ENCODE measurements at places on chromosomes 12 and 14.

GRCh38 chr14:70416725-70417349 lies at the start of gene SYNJ2BP:
Gene SYNJ2BP, minus strand, starts transcription at chr14:70417090. Its CDS starts 127 bp downstream, at chr14:70416963.
- no peaks in the 10 kb centered on the region for H3K27me3 ChIP-seq
- H3K4me3 ChIP-seq = peak within 1 kb of the TSS; percentile 96
- peak within 1 kb of the TSS; percentile 25 for H3K27ac ChIP-seq

DNA sequence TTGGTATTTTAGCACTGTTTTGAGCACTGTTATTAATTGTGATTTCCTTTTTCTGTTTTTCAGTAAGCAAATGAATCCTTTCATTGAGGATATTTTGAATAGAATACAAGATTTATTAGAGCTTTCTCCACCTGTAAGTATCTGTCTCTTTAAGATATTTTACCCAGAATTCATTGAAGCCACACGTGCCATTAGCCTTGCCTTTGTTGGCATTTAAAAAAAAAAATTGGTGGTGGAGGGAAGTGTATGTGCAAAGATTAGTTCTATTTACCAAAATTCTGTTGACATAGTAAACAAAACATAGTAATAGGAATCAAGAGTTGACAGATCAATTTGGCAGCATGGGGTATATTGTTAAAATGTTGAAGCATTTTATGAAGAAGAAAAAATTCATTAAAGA lies 23.8 kb downstream of the XPOT start:
- DNase-seq = no peak
- H3K4me3 ChIP-seq = no peak overlapping the region
- no peaks in the 10 kb centered on the region for H3K4me1 ChIP-seq
- H3K27ac ChIP-seq = no peak overlapping the region
- H3K36me3 ChIP-seq = peaks cover 93% of the 10 kb centered on the region
- H3K27me3 ChIP-seq = no peaks in the 10 kb centered on the region

DNA sequence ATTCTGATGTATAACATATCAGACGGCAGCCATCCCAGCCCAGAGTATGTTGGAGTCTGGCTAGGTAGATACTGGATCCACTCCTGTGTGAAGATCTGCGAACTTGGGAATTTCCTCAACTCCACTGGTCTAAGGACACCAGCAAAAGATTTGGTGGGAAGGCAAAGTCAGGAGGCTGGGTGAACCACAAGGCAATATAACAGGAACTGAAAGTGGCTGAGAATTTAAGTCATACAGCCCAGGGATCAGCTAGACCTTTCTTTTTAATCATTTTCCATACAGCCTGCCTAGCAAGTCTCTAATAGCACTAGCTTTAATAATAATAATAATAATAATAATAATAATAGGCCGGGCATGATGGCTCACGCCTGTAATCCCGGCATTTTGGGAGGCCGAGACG lies 34.8 kb downstream of the BRAP start:
- no peaks in the 10 kb centered on the region for H3K27me3 ChIP-seq
- no peak overlapping the region for H3K27ac ChIP-seq
- no peak overlapping the region for H3K4me3 ChIP-seq
- no peak for DNase-seq

DNA sequence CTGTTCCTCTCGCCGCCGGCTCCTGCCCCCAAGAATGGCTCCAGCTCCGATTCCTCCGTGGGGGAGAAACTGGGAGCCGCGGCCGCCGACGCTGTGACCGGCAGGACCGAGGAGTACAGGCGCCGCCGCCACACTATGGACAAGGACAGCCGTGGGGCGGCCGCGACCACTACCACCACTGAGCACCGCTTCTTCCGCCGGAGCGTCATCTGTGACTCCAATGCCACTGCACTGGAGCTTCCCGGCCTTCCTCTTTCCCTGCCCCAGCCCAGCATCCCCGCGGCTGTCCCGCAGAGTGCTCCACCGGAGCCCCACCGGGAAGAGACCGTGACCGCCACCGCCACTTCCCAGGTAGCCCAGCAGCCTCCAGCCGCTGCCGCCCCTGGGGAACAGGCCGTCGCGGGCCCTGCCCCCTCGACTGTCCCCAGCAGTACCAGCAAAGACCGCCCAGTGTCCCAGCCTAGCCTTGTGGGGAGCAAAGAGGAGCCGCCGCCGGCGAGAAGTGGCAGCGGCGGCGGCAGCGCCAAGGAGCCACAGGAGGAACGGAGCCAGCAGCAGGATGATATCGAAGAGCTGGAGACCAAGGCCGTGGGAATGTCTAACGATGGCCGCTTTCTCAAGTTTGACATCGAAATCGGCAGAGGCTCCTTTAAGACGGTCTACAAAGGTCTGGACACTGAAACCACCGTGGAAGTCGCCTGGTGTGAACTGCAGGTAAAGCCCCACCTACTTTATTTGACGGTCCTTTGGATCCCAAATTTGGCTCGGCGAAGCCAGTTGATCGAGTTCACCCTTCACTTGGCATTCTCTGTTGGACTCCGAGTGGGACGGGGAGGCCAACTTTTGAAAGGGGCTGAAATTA lies 1.5 kb downstream of the WNK1 start:
- H3K27me3 ChIP-seq = no peaks in the 10 kb centered on the region
- H3K27ac ChIP-seq = no peak overlapping the region
- peak overlapping the region; percentile 87 for H3K4me3 ChIP-seq
- peak; percentile 64 for DNase-seq
- peaks cover 36% of the 10 kb centered on the region for H3K4me1 ChIP-seq

DNA sequence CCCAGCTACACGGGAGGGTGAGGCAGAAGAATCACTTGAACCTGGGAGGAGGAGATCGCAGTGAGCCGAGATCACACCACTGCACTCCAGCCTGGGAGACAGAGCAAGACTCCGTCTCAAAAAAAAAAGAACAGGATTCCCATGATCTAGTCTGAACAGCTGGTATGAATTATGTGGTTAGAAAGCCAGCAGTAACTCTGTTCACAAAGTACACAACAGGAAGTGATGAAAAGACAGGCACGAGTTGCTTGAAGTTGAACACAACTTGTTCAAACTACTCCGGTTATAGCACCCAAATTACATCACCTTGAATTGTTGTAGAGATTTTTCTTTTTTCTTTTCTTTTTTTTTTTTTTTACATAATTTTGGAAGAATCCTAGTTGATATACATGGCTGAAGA lies 238.8 kb upstream of the RGS6 start:
- H3K27ac ChIP-seq = no peak overlapping the region
- no peak for DNase-seq
- H3K4me1 ChIP-seq = no peaks in the 10 kb centered on the region
- H3K36me3 ChIP-seq = no peaks in the 10 kb centered on the region
- H3K27me3 ChIP-seq = no peaks in the 10 kb centered on the region

DNA sequence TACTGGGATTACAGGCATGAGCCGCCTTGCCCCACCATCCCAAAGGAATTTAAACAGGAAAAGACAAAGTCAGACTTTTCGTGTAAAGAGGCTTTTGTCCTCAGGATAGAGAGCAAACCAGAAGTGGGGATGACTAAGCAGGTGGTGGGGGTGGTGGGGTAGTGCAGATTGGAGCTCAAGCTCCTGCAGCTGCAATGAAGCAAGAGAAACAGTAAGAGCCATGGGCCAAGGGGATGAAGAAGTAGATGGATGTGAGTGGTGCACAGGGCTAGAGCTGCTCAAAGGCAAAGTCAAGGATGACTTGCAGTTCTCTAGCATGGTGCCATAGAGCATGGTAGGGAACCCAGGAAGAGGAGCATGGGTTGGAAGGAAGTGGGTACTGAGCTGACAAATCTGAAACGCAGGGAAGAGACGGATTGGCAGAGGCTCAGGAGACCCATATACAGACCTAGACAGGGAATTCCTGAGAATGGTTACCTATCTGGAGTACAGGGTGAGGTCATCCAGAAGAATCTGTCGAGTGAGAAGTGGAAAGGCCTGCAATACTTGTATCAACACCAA lies 11.4 kb upstream of the RNF34 start:
- DNase-seq = peak; percentile 74
- H3K36me3 ChIP-seq = no peaks in the 10 kb centered on the region
- H3K4me1 ChIP-seq = peaks cover 7% of the 10 kb centered on the region
- no peak overlapping the region for H3K4me3 ChIP-seq
- H3K27me3 ChIP-seq = no peaks in the 10 kb centered on the region
- H3K27ac ChIP-seq = no peak overlapping the region

- DNase-seq = no peak
- H3K4me3 ChIP-seq = no peak overlapping the region
- H3K27ac ChIP-seq = no peak overlapping the region
- H3K27me3 ChIP-seq = no peaks in the 10 kb centered on the region
Observed at GRCh38 chr12:13289653-13290289, 93.2 kb downstream of the EMP1 start.

DNA sequence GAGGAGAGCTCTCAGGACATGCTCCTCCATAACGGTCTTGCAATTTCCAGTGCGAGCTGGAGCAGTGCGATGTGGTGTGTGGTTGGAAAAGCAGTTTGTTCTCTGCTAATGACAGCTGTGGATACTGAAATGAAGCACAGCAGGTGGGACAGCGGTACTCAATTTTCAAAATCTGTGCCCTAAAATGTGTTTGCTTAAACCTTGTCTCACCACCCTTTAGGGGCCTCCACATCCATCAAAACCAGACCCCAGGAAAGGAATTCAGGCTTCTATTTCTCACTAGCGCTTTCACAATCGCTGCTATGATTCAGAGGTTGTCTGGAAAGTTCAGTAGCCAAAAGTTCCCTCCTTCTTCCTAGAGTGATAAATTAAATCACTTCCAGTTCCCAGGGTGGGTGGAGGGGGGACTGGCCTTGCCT lies 440.8 kb downstream of the EGLN3 start:
- no peaks in the 10 kb centered on the region for H3K36me3 ChIP-seq

DNA sequence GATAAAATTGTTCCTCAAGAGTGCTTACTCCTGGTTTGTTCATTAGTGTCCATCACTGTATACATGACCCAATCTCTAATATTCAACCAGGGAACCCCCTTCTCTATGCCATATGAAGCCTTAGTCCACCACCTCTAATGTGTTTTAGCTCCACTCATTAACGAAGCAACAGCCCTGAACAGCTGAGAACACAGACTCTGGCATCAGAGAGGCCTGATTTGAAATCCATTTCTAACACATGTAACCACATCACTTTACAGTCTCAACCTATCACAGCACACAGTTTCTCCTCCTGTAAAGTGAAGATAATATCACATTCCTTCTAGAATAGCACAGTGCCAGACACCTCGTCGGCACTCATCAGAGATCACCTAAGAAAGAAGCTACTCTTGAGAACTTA lies 64.3 kb downstream of the C2CD5 start:
- no peak overlapping the region for H3K4me3 ChIP-seq
- H3K4me1 ChIP-seq = no peaks in the 10 kb centered on the region
- H3K27me3 ChIP-seq = no peaks in the 10 kb centered on the region
- DNase-seq = no peak

DNA sequence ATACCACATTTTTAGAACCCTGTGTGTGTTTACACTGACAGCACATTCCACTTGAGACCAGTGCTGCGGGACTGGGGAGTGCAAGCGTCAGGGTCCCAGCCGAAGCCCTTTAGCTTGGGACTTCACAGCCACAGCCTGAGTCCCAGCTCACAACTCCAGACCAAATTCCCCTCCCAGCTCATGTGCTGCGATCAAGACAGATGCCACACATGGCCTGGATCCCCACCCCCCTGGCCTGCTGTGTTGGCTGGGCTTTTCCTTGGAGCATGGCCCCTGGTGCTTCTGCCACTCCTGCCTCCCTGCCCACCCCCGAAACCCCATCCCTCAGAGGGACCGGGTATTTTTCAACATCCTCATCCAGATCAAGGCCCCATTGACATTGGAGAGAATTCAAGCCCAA lies 63.7 kb downstream of the WDR20 start:
- no peak overlapping the region for H3K4me3 ChIP-seq
- H3K36me3 ChIP-seq = peaks cover 9% of the 10 kb centered on the region
- H3K27me3 ChIP-seq = no peaks in the 10 kb centered on the region
- no peaks in the 10 kb centered on the region for H3K4me1 ChIP-seq

- peaks cover 9% of the 10 kb centered on the region for H3K27me3 ChIP-seq
- no peaks in the 10 kb centered on the region for H3K4me1 ChIP-seq
- H3K27ac ChIP-seq = no peak overlapping the region
- no peak for DNase-seq
- H3K36me3 ChIP-seq = no peaks in the 10 kb centered on the region
Observed at GRCh38 chr12:52436000-52436827, 2.0 kb upstream of the KRT75 start.

DNA sequence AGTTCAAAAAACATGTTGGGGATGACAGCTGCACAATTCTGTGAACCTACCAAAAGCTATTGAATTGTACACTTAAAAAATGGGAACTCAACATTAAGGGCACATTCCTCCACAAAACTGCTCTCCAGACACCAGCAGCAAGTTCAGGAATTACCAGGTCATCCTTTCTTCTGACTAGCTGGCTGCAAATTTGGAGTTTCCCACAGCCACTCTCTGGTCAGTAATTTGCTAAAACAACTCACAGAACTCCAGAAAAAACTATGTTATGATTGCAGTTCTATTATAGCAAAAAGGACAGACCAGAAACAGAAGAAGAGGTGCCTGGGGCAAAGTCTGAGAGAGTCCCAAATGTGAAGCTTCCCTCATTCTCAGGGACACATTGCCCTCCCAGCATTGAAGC lies 20.1 kb upstream of the PLEKHD1 start:
- peaks cover 6% of the 10 kb centered on the region for H3K36me3 ChIP-seq
- no peaks in the 10 kb centered on the region for H3K27me3 ChIP-seq
- DNase-seq = no peak
- H3K27ac ChIP-seq = no peak overlapping the region
- no peak overlapping the region for H3K4me3 ChIP-seq

DNA sequence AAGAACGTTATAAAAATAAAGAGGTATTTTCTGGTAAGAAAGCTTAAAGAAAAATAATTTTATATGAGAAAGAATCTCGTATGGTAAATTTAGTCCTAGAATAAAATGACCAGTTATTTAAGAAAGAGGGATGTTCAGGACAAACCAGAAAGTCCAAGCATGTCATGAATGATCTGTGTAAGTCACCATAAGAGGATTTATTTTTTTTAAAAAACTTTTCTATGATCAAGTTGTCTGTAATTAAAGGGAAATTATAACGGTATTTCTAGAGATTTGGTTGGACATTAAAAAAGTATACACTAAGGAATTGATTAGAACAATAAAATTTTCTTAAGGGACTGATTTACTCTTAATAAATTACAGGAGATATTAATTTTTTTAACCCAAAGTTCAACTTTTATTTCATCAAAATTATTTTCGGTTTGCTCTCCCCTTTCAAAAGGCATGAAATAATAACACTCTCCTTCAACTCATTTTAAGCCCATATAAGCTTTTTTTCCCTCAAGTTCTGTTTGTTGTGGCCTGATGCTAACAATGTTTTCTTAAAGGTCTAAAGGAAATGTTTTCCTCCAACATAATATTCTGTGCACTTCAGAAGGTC lies 49.9 kb upstream of the CPSF6 start:
- H3K4me3 ChIP-seq = no peak overlapping the region
- no peaks in the 10 kb centered on the region for H3K4me1 ChIP-seq
- no peaks in the 10 kb centered on the region for H3K36me3 ChIP-seq
